NCI-H1694 (cell line): ENCODE measurements at places on chromosomes 12 and 14.

DNA sequence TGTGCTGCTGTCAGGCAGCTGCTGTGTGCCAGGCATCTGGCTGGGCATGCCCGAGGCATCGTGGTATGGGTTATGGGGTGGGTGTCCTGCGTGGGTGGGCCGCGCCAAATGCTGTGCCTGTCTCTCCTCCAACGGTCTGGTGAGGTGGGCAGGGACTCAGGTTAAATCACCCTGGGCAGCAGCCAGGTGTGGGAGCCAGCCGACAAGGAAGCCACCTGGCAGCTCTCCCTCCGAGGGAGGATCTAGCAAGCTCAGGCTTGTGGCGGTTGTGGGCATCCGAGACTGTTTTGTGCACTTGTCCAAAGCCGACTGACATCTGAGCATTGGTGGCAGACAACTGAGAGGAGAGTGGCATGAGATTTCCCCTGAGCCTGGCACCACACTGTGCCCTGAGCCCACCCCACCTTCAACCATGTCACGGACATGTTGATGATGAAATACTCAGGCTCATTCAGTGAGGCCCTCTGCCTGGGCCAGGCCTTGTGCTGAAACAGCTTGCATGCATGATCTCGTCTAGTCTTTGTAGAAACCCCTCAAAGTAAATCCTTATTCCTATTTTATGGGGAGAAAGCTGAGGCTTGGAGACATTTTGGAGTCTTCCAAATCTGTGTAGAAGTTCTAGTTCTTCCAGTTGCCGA is 181.8 kb upstream of the MYL2 start:
- no peak for DNase-seq

- no peak for DNase-seq
These were observed 285.6 kb downstream of the GRIN2B start for GRCh38 chr12:13695781-13696180.

DNA sequence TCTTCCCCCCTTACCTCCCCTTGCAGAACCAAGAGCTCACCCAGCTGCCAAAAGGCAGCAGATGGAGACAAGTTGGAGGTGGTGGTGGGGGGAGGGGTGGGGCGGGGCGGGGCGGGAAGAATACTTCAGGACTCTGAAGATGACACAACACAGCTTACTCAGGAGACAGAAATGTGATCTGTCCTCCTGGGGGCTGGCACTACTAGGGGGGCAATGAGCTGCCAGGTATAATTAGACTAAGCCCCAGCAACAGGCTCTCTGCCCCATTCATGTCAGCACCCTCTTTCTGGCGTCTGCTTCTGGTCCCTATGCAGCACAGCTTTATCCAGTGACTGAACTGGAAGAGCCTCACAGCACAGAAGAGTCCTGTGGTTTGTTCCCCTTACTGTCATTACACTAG is 407.0 kb downstream of the MED13L start:
- no peak for DNase-seq

DNA sequence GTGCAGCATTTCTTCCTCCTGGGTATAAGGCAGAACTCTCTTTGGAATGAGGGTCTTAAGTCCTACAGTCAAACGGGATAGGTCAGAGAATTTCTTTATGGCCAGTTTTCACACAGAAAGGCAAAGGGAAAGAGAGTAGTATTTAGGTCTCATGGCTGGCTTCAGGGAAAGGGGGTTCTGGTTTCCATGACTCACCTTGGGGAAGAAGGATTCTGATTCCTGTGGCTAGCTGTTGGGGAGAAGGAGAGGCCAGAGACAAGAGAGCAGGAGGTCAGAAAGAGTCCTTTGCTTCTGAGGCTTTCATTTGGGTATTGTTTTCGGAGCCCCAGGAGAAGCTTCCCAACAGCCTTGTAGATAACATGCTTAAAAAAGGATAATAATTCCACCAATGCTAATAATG is 332.5 kb downstream of the NPAS3 start:
- DNase-seq: no peak

DNA sequence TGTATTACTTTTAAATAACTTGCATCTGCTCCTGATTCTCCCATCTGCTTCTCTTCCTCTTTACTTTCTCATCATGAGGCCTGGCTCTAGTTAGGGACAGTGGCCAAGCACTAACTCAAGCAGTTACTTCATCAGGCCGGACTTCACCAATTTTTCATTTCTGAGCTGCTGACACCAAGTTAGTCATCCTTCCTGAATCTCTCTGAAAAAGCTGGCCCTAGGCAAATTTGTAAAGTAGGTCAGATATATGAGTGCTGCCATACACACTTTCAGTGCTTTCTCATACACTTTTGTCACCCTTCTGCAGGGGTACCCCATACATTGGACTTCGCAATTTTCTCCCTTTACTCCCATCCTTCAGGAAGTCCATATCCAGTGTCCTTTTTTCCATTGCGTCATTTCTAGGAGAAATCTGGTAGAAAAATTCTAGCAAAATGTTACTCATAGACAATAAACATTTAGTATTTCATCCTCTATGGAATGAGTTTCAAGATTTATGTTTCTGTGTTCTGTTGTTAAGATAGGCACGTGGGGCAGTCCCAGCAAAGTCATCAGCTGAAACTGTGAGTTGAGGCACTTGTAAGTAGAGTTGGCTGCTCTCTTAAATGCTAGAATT is 276.8 kb upstream of the TMPO start:
- DNase-seq: no peak

GRCh38 chr12:28987538-28988324 is 161.3 kb upstream of the FAR2 start:
- DNase-seq: no peak
